Tibial artery (tissue), 4 donors: ENCODE measurements at places on chromosomes 3 and 15.

- no peak for DNase-seq
Measured at GRCh38 chr3:133991637-133992036, 38.1 kb downstream of the SLCO2A1 start.

- no peak for DNase-seq
Measured at GRCh38 chr3:67774676-67775075, 120.3 kb upstream of the SUCLG2 start.

DNA sequence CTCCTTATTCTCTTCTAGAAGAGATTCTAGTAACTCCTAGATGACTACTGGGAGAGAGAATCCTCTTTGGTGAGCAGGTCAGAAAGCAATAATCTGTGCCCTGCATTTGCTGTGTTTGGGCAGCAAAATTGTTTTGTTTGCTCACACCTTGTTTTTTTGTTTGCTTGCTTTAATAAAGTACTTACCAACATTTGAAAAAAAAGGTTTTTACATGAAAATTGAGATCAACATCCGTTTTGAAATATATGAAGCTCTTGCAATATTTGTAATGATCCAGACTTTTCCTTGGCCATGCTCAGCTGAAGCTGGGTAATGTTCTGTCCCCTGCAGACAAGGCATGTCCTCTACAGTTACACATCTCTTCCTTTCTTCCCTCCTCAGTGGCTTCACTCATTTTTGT, 62.2 kb downstream of the DIPK2A start:
- no peak for DNase-seq

GRCh38 chr3:143215059-143215458, 95.5 kb downstream of the CHST2 start:
- DNase-seq: no peak

DNA sequence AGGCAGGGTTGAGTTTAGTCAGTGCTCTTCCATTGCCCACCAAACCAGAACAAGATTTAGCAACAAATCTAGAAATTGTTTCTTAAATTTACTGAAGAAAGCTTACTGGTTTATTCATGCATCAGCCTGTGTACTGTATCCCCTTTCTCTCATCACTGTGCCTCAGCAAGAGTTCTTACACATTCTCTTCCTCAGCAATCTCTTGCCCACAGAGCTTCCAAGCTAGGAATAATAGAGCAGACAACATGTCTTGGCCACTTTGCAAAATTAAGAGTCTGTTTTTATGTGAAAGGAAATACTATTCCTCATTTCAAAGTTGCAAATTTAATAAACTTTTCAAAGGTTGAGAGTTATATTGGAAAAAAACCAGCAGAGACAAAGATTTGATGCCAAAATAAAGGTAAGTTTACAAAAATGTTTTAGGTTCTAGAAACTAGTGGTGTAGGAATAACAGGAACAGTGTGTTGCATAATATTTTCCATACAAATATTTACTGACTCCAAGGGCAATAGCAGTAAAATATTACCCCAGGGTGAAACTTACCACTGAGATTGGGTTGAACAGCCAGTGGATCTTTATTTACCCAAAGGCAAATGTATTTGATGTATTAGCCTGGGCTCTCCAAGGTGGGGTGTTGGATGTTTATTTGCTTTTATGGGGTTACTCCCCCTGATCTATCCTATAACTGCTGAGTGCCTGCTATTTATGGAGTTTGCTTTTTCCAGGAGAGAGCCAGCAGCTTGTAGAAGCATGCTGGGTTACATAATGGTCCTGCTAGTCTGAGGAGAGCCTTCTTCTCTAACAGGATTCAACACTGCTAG, 276.7 kb downstream of the ADAMTSL3 start:
- DNase-seq: no peak

DNA sequence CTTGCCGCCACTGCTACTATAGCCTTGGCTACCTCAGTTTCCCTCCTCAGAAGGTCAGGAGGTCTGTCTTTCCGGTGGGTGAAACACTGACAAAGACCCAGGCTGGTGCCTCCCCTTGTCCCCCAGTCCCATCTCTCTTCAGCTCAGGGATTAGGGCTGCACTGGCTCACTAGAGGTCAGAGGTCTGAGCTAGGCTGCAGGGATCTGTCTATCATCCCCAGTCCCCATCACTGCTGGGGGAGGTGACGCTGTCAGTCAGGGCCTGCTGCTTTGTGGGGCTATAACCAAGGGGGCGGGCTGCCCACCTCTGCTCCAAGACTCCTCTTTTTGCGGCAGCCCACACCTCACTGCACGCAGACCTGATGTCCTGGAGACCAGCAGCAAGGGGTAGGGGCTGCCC, 13.7 kb downstream of the SEMA3F start:
- DNase-seq: no peak

DNA sequence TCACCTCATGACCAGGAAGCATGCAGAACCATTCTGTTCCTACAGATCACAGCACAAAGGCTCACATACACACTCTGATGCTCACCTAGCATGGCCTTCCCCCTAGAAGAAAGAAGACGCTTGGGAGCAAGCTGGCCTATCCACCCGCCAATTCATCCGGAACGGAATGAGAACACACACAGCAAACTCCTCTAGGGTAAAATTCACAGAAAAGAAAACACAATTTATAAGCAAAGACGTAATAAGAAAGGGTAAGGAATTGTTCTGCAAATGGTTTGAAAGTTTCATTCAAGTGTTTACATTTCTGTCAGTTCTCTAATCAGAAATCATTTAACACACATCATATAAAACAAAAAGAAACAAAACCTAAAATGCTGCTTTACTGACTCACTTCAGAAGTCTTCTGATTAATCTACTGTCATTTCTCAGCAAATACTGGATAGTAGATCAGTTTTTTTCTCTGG, 218.1 kb downstream of the OSBPL10 start:
- DNase-seq: no peak

DNA sequence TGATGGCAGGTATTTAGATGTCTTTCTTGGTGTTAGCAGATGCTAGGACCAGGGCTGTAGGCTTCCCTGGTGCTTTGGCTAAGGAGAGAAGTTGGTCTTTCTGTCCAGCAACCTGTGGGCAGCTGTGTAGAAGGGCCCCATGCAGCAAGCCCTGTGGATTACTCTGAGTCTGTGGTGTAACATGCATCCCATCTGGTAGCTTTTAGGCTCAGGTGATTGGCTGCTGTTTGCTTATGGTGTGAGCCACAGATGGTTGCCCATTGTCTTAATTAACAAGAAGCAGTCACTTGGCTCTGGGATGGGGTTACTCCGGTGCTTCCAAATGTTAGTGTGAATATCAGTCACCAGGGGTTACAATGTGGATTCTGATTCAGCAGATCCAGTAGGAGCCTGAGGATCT, 368.6 kb upstream of the C2CD4B start:
- no peak for DNase-seq
